A172 (cell line): ENCODE measurements at places on chromosomes 2 and 18.
A peak's percentile ranks its signal among the peaks of the same experiment; 100 is the strongest.

GRCh38 chr2:127128445-127128904 is 21.5 kb upstream of the BIN1 start:
- no peak for DNase-seq

GRCh38 chr2:133252780-133253355 is 315.4 kb downstream of the NCKAP5 start:
- DNase-seq, result no peak

DNA sequence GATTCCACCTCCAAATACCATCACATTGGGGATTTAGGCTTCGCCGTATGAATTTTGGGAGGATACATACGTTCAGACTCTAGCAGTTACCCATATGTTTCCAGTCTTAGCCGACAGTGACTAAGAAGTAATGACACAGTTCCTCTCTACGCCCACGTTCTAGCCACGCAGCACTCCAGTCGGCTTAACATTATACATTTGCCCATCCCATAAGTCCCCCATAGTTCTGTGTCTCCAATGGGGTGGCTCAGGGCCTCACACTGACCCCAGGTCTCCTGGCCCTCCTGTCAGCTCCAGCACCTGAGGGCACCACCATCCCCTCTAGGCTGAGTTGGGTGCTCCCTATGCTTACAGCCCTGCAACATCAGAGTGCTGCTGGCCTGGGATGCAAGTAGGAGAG is 18.4 kb upstream of the CNDP2 start:
- DNase-seq, result no peak

DNA sequence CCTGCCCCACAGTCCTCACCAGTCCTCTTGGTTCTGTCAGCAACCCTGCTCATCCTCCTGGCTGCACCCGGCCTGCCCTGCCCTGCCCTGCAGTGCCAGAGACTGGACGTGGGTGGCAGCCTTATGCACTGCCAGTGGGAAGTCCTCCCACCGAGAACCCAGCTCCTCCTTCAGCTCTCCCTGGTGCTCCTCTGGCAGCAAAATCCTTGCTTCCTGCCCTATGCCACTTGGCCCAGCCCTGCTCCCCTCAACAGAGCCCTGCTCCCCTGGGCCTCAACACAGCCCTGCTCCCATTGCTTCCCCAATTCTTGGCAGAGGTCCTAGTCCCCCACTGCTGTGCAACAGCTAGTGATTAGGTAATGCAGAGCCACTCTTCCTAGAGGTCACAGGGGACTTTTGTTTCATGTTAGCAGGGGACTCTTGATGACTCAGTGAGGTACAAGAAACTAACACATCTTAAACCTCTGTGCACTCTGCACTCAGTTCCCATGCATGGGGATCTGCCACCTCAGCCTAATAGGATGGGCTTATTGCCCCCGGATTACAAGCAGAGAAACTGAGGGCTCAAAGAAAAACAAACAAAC is 58.0 kb upstream of the EDAR start:
- DNase-seq, result no peak

DNA sequence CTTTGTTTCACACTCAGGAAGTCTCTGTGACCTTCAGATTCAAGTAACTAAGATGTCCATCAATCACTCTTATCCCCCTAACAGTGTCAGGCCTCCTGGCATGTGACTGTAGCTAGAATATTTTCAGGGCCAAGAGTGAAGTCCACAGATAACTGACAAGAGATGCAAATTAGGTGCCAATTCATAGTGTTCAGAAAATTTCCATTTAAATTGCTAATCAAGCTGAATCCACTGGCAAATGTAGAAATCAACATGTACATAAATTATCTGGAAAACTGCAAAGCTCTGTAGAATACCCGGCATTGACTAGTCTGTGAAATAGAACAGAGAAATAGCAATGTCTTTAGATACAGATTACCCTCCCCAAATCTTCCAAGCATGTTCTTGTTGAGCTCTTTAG is 38.6 kb upstream of the ARL4C start:
- no peak for DNase-seq

DNA sequence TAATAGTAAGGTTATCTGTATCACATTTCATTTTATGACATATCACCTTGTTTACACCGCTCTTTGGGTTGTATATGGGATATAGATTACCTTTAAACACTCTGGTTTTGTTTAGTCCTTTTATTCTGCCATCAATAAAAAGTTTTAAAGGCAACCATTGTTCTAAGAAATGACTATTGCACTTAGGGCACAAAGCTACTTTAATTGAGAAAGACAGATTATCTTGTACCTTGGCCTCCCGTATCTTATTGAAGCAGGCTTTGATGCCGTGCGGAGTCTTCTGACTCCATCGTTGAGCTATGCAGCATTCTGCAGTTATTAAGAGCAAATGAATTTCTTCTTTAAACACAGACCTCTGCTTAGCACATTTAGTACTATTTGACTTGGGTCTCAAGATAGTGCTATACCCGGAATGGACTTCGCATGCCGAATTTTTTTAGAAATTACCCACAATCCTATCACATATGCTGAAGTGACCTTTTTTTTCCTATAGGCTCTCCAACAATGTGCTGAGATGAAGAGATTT is 16.7 kb downstream of the PKDCC start:
- DNase-seq, result no peak

DNA sequence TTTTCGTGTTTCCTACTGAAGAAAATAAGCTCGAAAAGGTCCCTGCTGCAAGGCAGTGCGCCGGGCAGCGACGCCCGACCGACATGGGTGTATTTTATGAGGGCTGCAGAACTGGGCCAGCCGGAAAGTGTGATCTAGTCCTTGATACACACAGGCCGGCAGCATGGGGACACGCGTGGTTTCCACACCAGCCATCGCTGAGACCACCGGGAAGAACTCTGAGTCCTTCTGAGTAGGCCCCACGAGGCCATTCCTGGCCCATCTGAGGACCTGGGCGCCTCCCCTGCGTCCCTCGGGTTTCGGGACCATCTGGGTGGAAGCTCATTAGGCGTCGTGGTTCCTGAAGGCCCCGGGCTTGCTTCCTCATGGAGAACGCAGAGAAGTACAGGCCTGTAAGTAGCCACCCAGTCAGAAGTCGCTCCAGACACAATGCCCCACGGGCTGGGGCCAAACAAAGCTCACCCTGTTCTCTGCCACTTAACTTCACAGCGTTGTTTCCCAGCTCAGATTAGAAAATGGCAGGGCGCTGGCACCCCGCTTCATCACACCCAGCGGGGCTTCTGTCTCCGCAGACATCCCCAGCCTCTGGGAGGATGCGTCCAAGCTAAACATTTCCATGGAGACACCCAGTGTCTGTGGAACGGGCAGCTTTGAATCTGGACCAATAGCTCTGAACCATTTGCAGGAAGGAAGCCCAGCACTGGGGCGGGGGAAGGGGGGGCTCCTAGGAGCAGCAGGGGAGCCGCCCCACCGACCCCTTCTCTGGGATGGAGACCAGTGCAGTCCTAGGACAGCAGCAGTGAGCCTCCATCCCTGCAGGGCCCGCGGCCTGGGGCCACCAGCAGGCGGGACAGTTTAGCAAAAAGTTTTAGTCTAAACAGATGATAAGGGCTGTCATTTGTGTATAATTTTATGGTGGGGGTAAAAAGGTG is 2.4 kb downstream of the NFATC1 start:
- DNase-seq, result no peak

DNA sequence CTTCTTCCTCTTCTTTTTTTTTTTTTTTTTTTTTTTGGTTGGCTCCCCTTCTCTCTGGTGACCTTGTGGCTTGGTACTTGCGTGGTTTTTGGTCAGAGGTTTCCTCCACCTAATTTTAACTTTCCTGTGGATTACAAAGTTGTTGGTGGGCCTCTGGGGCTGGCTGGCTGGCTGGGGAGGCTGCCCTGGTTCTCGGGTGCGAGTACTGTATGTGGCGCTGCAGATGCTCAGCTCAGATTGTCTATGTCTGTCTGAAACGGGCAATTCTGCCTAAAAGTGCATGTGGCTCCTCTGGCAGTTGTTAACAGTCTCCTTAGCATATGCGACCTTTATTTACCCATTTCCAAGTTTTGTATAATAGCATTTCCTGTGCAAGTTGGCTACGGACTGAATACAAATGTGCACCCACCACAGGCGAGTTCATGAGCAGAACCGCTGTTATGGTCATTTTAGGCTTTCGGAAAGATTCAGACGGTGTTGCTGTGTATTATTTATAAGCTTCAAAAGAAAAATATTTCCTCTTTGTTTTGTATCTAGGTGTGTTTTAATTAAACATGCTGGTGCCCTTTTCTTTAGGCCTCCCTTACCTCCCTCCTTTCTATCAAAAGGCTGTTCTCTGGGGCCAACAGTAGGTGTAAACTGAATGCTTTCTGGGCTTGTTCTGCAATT is 4.4 kb downstream of the TBR1 start:
- no peak for DNase-seq

DNA sequence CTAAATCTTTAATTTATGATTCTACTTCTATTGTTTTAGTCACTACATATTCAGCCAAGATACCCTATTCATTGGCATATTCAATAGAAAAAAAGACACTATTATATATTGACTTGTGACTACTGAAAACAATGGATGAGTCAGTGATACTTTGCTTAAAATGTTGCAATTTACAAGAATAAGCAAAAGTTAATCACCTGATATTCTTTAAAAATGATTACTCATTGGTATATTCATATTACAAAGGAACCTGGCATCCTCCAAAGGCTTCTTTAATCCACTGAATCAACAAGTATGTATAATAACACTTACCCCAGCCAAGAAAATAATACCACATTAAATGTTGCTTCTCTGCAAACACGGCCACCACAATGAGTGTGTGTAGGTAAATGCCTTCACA is 87.8 kb downstream of the CALCRL start:
- DNase-seq, result no peak

- no peak for DNase-seq
Measured at GRCh38 chr2:95379371-95379831, 23.1 kb upstream of the FAHD2A start.

DNA sequence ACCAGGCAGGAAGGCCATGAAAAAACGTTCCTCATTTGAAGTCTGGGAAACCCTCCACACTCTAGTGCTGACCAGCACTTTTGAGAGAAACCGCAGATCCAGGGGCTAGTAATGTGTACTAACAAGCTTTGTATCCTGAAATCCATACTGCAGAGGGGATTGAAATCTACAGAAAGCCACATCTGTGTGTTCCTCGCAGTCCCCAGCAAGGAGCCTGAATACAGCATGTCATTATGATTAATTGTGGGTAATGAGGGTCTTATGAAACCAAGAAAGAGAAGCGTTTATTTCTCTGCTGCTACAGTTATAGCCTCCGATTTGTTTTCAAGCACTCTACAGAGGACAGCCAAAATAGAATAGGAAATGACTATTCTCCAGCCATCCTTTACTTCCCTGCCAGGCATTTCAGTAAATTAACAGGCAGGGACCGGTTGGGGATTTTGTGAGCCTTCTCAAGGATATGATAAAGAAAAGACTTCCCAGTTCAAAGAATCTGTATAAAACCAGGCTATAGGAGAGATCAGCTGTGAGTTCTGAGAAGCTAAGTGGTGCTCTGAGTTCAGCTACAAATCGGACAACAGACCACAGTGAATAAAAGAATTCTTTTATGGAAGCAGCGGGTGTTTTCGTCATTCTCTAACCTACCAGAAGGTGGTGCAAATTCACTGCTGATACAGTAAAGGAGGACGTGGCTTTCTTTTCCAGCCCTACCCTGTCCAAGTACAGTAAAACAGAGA is 133.4 kb downstream of the INSIG2 start:
- peak; percentile 76 for DNase-seq

DNA sequence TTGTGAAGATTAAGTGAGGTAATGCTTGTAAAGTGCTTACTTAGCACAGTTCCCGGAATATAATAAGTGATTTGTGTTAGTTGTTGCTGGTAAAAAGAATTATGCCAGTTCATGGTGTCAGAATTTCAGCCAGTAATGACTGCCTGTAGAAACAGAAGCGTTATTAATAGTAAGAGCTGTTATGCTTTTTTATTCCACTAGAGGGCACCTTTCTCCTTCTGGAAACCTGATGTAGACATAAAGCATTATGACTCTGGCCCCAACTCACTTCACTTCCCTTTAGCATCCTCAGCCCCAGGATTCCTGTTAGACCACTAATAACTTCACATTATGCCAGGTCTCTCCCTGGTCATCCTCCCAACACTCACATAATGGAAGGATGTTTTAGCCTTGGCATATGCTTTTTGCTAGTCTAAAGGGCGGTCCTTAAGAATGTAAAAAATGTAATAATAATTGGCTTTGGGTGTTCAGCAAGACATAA is 34.9 kb downstream of the C18orf54 start:
- peak; percentile 57 for DNase-seq

GRCh38 chr18:10898417-10898974 is 250.9 kb downstream of the PIEZO2 start:
- DNase-seq, result no peak

DNA sequence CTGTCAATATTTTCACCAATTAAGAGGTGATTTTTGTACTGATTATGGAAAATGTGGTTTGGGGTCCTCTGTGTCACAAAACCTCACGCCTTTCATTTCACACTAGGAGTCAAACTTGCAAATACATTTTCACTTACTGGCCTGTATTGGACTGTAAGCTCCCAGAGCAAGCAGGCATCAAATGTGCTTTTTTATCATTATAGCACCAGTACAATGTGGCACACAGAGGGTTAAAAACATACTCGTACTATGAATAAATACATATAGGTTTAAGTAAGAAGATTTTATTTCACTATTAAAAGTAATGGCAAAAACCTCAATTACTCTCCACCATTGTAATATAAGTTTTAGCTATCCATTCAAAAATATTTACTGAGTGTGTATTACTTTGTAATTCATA is 56.7 kb downstream of the ABCB11 start:
- DNase-seq, result no peak

- no peak for DNase-seq
Measured at GRCh38 chr2:127320586-127321275, 26.8 kb upstream of the ERCC3 start.

GRCh38 chr2:27262379-27263286 is at the start of gene SLC30A3:
SLC30A3 (minus strand) TSS chr2:27263047; CDS start chr2:27262906, 141 bp downstream.
- peak; percentile 47 for DNase-seq

DNA sequence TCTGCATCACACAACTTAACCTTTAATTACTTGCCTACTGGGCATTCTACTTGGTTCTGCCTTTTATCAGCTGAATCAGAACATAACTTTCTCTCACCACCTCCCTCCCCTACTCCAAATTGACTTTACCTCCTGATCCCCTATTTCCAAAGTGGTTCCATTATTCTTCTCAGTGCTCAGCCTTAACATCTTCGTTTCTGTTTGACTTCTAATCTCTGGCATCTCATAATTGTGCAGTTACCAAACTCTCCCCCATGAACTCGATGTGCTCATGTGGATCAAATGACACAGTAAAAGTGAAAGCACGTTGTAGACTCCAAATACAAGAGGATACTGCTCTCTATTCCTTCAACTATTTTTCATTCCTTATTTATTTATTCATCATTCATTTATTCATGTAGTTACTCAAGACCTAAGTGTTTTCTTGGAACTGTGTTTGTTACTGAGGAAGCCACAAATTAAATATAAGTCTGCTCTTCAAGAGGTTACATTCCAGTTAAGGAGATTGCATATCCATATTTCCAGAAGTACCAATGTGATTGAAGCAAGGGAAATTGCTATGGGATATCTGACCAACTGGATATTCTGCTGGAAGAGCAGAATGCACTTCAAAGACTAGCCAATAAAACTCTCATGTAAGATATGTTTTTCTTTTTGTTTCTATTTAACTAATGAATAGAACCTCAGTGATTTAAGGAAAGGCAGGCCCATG is 158.8 kb downstream of the TMEFF2 start:
- peak; percentile 15 for DNase-seq

- no peak for DNase-seq
Measured at GRCh38 chr18:48229552-48229981, 179.6 kb downstream of the ZBTB7C start.
